Thymus (tissue), 14 donors: ENCODE measurements at places on chromosomes 7 and 10.

DNA sequence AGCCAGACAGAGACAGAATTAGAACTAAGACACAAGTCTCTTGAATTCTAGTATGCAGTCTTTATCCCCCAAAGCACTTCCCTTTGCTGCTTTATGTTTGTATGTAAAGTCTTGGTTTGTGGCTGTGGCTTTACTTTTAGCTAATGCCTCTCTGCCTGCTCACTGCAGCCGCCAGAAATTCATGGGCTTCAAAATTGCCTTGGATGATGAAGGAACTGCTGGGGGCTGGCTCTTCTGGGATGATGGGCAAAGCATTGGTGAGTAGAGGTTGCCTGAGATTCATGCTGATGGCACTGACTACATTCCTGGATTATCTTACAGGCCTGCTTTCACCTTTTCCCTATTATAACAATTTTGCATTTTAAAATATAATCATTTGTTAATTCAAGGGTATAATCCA lies 10.9 kb upstream of the MGAM2 start:
- no peak for DNase-seq

- no peak for DNase-seq
These were observed 50.5 kb downstream of the MRPL32 start for GRCh38 chr7:42982604-42983115.

GRCh38 chr7:78588393-78588792 lies 789.8 kb downstream of the PHTF2 start:
- no peak for DNase-seq

DNA sequence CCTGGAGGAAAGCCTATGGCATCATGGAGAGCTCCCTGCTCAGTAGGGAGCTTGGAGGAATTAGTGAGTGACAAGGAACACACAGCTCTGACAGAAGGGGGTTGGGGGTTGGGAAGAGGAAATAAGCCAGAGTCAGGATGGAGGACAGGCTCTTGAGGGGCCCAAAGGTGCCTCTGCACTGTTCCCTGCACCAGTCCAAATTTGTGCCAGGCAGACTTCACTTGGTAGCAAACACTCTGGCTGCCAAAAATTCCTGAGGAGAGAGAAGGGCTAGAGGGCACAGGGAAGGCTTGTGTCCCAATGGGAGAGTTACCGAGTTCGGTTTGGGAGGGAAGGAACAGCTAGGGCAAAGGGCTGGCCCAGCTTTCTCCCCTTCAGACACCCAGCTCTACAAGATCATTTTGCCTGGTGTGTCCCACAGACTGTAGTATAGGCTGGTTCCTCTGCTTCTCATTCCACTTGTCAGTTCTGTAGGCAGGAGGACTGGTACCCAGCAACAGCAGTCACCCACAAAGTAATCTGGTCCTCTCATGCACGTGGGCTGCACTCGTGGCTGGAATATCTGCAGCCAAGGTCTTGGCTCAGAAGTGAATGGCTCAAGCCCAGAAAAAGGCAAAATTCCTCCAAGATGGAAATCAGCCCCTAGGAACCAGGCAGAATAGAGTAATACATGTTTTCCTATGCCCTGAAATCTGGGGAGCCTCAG lies 8.0 kb upstream of the KCNIP2 start:
- DNase-seq, result no peak
